Renal cortex interstitium (tissue), 15 donors: ENCODE measurements at places on chromosomes 4 and X. TPM values are rescaled to one million over a fixed set of nuclear protein-coding genes. Genes with fewer than 3 reads are reported as not detected.

DNA sequence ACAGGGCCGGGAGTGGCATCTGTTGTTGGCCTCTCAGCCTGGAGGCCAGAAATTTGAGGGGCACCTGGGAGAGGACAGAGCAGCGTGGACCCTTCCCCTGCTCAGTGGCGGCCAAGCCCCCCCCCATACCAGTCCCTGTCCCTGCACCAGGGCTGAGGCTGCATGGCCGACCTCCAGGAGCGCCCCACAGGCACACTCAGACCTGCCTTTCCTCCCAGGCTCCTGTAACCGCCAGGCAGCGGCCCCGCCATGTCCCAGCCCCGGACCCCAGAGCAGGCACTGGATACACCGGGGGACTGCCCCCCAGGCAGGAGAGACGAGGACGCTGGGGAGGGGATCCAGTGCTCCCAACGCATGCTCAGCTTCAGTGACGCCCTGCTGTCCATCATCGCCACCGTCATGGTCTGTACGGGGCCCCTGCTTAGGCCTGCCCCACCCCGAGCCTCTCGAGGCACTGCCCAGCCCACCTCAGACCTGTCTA lies 15.3 kb downstream of the TMEM175 start:
- DNase-seq = no peak

Gene TEC
- polyA plus RNA-seq = 4.5 TPM

Gene ANOS1
- 8.9 TPM for polyA plus RNA-seq

DNA sequence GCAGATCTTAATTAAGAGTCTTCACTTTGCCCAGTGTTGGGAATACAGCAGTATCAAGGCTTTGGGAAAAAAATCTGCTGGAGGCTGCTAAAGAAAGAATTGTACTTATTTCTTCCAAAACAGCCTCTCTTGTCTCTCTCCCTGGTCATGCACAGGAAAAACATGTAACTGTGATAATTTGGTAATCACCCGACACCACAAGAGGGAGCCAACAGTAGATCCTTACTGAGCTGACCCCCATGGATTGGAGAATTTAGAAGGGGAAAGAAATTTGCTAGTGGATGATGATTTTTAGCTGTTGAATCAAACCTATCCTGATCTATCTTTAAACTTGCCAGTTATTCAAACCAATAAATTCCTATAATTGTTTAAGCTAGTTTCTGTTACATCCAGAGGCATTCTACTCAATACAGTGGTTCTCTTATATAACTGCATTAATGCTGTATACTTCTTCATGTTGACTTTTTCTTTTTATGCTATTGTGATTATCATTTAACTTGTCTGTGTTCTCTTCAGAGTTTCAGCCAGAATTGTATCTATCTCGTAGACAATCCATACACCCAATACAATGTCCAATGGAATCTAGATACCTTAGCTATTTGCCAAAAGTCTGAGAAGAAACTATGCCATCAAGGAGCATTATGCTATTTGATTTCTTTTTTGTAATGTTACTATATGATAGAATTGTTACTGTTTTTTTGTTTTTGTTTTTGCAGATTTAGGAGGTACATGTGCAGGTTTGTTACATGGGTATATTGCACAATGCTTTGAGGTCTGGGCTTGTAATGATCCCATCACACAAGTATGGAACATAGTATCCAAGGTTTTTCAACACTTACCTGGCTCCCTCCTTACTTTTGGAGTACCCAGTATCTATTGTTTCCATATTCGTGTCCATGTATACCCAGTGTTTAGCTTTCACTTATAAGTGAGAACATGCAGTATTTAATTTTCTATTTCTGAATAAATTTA lies 31.3 kb upstream of the ARHGEF38 start:
- DNase-seq = peak; percentile 46

DNA sequence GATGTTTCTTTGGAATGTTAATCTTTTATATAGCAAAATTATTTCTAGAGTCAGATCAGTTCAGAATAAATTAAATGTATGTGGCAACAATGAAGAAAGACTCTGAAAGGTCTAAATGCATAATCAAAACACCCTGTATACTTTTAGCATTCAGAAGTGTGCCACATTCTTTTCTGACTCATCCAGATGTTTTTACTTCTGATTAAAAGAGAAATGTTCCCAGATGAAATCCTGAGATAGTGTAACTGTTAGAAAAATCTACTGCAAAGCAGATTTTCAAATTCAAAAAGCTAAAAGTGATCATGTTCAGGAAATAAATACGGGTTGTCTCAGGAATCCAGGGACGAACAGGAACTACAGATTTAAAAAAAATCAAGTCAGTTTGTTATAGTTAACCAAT lies 241.4 kb downstream of the GRIA3 start:
- DNase-seq = no peak

Gene KCND1
- polyA plus RNA-seq = 3.2 TPM

Gene SHROOM3
- 33.4 TPM for polyA plus RNA-seq

Gene HEPH
- 53.1 TPM for polyA plus RNA-seq

GRCh38 chrX:131588995-131589394 lies 45.1 kb downstream of the OR13H1 start:
- DNase-seq = no peak

DNA sequence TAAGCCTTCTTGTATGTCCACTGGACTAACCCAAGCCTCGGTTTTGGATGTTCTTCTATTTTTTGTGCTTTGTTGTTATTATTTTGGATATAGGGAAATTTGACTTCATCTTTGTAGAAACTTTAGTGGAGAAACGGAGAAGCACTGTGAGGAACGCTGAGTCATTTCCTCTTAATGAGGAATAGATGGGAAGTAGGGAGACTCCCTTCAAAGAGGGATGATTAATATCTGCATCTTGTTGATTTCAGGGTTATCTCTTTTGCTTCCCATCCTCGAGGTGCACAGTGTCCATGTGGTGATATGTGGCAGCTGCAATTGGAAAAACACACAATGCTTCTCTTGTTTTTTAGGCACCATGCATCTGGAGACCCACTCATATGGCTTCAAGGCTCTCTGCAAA lies 1147.9 kb downstream of the NLGN4X start:
- DNase-seq = no peak

DNA sequence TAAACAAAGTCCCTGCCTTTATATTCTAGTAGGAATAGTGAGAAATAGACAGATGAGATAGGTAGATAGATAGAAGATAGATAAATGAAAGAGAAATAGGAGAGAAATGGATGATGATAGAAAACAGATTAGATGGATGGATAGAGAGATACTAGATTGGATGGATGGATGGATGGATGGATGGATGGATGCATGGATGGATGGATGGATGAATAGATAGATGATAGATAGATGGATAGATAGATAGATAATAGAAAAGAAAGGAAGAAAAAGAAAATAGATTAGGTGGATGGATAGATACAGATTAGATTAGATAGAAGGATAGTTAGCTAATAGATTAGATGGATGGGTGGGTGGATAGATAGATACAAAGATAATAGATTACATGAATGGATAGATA lies 33.2 kb upstream of the WDR17 start:
- DNase-seq = no peak

- DNase-seq = no peak
Measured at GRCh38 chr4:113587640-113588275, 173.8 kb downstream of the CAMK2D start.
